Pulmonary artery endothelial cell (primary cell): ENCODE measurements at places on chromosomes 1 and 21. TPM values are rescaled to one million over a fixed set of nuclear protein-coding genes. Genes with fewer than 3 reads are reported as not detected.

- no peak for DNase-seq
These were observed 13.8 kb downstream of the TMEM51 start for GRCh38 chr1:15167386-15167785.

GRCh38 chr1:147586414-147586813, 45.1 kb downstream of the BCL9 start:
- DNase-seq: no peak

GRCh38 chr1:55304229-55304740, 89.1 kb upstream of the USP24 start:
- no peak for DNase-seq

- no peak for DNase-seq
These were observed 1532.7 kb upstream of the TPTE start for GRCh38 chr21:8988696-8989095.

GRCh38 chr1:231933711-231934626, 307.4 kb downstream of the DISC1 start:
- no peak for DNase-seq

DNA sequence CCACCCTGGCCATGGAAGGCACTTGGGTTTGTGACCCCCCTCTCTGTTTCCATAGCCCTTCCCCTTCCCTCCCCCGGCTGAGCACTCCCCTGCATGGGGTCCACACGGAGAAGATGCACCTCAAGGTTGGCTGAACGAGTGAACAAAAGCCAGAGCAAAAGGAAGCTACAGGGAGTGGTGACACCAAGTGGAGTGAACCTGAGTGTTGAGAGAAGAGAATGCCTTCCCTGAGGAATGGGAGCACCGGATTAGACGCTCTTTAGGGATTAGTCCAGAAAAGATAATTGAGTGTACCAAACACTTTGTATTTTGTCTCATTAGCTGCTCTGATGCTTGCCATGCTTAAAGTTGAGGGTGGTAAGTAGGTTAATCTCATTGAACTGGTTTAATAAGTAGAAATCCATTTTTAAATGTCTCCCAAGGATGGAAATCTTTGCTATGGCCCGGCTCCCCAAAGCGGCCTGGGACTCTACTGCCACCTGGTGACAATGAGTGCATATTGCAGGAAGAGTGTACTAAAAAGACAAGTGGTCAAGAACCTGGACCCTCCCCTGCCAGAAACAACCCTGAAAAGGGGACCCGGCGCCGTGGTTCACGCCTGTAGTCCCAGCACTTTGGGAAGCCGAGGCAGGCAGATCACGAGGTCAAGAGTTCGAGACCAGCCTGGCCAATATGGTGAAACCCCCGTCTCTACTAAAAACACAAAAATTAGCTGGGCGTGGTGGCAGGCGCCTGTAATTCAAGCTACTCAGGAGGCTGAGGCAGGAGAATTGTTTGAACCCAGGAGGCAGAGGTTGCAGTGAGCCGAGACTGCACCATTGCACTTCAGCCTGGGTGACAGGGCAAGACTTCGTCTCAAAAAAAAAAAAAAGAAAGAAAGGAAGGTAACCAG, 150.6 kb upstream of the ZC3H12A start:
- no peak for DNase-seq

DNA sequence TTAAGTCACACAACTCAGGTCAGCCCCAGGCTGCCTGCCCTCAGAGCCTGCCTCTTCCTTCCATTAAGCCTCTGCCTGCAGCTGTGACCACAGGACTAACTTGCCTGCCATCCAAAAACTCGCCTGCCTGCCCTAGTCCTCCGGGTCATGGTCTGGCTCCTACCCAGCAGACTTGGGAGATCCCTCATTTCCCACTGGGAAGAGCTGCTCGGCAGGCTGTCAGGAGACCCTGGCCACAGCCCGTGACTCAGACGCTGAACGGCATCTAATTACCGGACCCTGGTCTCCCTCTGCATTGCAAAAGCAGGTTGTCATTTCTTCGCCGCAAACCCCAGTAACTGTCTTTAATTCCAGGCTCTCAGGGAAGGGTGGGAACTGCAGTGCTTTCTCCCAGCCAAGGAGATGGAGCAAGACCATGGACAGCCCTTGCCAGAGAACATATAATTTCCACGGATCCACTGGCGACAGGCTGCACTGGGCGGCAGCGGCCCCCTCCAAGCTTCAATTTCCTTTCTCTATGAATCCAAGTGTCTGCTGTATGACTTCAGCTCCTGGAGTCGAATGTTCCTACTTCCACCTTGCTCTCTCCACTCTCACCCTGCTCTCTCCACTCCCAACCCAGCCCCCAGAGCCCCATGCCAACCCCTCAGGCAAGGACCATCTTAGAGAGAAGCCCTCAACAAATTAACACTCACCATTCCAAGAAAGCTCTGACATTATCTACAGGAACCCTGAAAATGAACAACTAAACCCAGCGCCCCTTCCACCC, 20.4 kb downstream of the OLFML2B start:
- DNase-seq: no peak

DNA sequence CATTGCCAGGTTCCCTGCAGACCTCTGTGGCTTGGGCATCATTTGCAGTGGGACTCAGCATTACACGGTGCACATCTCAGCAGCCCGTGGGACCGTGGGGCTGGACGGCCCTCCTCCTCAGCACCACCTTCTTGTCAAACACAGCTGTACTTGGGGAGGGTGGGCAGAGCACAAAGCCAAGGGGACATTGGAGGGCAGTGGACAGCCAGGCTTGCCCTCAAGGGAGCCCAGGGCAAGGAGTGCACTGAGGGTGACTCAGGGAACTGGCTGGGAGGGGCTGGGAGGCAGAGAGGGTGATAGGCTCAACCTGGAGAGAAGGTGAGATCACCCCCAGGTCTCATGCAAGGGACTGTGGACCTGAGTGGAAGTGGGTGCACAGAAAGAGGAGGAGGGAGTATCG, 3.4 kb downstream of the CAPN9 start:
- DNase-seq: no peak

- no peak for DNase-seq
These were observed 286.5 kb downstream of the NFIA start for GRCh38 chr1:61368876-61369275.

GRCh38 chr1:59497616-59498015, 200.7 kb downstream of the FGGY start:
- DNase-seq: no peak

- DNase-seq: no peak
These were observed 10.8 kb upstream of the THEM4 start for GRCh38 chr1:151920149-151920548.

GRCh38 chr1:61337037-61337436, 254.7 kb downstream of the NFIA start:
- no peak for DNase-seq

GRCh38 chr1:3690282-3691065, 38.2 kb downstream of the TP73 start:
- DNase-seq: no peak

Gene C4BPB
- not detected in 2 replicates for total RNA-seq
